ENCODE measurements at places on chromosomes 13 and 19.

- no peak for DNase-seq
These were observed 5.4 kb downstream of the TM9SF2 start for GRCh38 chr13:99506634-99507033.

DNA sequence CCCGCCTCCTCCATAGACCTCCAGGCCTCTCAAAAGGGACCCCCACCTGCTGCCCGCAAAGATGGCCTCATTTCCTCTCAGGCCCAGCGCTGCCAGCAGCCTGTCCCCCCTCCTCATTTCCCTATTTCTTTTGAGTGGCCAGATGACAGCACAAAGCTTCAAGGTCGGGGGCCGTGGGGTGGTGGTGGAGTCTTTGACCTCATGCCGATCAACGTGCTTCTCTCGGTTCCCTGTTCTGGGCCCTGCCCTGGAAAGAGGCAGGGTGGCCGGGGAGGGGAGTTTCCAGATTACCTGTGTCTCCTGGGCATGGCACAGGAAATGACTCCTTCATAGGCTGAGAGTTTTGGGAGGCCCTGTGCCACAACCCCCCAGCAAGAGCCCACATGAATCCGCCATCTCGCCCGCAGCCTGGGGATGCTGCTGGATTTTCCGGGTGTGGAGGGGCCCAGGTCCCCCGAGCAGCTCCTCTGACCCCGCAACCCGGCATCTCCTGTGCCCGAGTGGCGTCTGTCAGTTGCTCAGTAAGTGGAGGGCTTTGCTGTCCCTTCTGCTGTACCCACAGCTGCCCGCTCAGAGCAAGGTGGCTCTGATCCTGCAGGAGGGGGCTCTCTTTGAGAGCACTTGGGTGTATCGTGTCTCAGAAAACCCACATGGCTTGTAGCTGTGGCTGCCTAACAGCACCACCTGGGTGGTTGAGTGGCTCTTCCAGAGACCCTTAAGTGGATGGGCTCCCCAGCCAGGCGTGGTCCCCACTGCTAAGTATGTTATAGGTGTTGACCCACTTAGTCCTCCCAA lies 139.4 kb downstream of the SIPA1L3 start:
- DNase-seq = no peak

DNA sequence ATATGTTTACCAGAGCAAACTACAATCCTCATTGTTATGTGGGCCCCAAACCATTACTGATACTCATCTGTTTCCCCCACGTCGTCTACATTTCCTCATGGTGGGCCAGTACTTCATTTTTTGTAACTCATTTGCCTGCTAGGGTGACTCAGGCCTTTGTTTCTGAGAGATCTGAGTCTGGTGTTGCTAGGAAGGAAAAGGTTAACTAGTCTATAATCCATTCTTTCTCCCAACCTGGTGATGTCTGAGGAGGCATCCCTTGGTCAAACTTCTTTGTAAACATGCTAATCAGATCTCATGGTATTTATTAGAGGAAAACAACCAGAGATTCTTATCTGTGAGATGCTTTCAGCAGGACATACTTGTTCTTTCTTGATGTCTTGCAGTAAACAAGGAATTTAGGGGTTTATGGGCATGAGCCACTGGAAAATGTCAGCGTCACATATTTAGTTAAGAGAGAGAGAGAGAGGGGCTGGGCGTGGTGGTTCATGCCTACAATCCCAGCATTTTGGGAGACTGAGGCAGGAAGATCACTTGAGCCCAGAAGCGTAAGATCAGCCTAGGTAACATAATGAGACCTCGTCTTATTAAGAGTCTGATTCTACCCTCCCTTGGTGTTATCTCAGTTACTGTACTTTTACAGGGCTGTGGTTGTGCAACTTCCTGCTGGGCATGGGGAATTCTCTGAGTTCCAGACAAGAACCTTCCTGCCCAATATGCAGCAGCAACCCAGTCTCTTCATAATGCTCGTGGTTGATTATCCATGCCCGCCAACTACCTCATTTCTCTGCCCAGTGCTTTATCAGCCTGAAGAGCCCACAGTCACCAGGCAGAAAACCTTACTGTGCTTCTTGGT lies 9.7 kb upstream of the DPRX start:
- no peak for DNase-seq

- no peak for DNase-seq
These were observed 369.7 kb downstream of the COG6 start for GRCh38 chr13:40024967-40025714.

GRCh38 chr13:26867451-26868091 lies 107.0 kb upstream of the GPR12 start:
- DNase-seq = no peak

DNA sequence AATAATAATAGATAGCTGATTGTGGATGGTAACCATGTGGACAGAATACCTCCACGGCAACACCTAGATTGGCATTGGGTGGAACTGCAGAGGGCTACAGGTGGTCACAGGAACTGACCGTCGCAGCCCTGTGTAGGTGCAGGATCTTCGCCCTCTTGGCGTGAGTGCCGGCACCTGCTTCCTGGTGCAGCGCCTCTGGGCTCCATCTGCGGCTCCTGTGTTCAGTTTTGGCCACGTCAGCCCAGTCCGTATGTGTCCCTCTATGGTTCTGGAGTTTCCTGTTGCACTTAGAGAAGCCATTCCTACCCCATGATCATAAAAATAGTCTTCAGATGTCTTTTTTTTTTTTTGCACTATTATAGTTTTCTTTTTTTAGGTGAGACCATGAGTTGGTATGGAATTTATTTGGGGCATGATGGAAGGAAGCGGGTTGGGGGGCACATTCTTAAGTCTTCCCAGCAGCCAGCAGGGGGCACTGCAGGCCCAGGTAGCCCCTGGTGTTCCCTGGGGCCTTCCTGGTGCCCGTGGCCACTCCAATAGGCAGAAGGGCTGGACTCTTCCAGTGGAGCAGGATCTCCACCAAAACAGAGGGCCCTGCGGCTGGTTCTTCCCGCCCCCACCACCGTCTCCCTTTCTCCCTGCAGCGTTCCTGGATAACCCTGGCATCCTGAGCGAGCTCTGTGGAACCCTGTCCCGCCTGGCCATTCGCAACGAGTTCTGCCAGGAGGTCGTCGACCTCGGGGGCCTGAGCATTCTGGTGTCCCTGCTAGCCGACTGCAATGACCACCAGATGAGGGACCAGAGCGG lies 10.1 kb upstream of the SLC25A42 start:
- DNase-seq = peak; percentile 29

DNA sequence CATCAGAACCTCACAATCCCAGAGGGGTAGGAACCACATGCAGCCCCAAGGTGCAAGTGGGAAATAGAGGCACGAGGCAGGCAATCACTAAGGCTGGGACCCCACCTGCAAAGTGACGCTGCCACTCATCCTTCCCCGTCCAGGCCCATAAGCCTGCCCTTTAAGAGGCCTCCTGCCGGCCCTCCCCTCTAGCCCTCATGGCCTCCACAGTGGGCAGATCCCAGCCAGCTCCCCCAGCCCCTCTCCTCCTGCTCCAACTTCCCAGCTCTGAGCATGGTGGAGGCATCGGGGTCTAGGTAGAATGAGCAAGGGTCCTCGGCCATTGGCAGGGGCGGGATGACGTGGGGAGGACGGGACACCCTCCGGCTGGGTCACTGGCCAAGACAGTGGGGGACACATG lies 2.7 kb downstream of the ZSCAN18 start:
- DNase-seq = no peak

DNA sequence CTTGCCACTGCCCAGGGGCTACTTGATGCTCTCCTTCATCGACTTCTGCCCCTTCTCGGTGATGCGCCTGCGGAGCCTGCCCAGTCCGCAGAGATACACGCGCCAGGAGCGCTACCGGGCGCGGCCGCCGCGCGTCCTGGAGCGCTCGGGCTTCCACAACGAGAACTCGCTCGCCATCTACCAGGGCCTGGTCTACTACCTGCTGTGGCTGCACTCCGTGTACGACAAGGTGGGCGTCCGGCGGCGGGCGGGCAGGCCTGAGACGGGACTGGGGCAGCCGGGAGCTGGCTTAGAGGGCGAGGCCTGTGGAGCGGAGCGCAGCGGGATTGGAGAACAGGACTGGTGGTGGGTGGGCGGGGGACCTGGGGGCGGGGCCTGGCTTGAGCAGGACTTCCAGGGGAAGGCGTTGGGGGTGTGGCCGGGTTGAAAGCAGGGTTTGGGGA lies 12.7 kb upstream of the PSMD8 start:
- peak; percentile 36 for DNase-seq

DNA sequence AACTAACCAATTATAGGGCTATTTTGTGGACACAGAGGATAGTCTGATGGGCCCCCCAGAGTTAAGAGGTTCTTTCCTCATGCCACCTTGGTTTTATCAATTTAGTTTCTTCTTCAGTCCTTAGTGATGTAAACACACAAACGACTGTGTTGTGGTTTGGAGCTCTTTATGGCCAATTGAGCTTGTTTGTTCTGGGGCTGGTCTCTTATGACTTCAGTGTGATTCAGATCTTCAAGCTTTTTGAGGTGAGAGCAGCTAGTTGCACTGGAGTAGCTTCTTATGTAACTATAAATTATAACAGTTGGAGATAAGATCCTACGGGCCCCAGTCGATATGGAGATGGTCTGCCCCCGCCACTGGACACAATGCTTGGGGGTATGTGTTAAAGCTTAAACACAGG lies 22.0 kb upstream of the GJB6 start:
- DNase-seq = no peak

DNA sequence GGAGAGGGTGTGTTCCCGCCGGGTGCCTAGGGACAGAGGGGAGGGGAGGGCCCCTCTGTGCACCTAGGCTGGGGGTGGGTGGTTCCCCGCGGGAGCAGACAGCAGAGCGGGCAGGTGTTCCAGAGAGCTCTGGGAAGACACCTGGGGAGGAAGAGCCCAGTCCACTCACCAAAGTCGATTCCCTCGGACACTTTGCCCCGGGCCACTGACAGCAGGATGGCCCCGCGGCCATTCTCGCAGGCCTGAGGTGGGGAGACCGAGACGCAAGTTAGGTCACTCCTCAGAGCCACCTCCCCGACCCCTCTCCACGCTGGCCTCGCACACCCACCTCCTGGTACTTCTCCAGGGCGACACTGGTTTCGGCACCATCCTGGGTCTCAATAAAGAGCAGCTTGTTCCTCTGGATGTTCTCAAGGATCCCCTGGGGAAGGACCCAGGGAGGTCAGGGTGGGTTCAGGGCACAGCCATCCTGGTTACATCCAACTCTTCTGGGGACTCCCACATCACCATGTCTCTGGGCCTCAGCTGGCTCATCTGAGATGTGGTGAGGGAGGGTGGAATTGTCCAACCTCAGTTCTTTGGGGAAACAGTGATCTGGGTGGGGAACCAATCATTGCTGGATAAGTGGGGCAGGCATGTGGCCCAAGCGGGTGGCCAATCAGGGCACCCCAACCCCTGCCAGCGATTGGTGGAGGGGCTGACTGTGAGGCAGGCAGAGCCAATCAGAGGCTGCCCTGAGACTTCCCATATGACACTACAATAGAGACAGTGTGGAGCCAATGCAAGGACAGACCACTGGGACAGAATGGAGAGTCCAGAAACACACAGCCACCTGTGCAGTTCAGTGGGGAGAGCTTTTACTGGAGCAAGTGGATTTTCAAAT lies 12.6 kb downstream of the KLC3 start:
- DNase-seq = no peak

GRCh38 chr19:2798733-2799132 lies 13.4 kb downstream of the THOP1 start:
- no peak for DNase-seq

DNA sequence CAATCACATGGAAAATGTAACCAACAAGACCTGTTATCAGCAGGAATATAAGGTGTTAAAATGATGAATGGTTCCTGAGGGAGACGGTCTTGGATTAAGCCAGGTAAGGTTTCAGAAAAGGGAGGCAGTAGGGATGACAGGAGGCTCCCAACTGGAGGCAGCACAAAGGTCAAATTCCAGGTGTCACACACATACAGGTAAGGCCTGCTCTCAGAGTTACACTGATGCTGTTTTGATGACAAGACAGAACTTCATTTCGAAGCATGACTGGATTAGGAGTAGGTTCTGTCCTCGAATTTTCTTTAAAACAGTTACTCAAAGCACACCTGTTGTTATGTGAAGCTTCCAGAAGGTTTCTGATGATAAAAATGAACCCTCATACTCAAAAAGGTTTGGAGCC lies 7.4 kb downstream of the MED26 start:
- no peak for DNase-seq

- DNase-seq = no peak
These were observed 158.7 kb downstream of the SLC7A1 start for GRCh38 chr13:29436721-29437280.

- DNase-seq = no peak
These were observed 452.6 kb downstream of the ZNF536 start for GRCh38 chr19:30824809-30825208.

DNA sequence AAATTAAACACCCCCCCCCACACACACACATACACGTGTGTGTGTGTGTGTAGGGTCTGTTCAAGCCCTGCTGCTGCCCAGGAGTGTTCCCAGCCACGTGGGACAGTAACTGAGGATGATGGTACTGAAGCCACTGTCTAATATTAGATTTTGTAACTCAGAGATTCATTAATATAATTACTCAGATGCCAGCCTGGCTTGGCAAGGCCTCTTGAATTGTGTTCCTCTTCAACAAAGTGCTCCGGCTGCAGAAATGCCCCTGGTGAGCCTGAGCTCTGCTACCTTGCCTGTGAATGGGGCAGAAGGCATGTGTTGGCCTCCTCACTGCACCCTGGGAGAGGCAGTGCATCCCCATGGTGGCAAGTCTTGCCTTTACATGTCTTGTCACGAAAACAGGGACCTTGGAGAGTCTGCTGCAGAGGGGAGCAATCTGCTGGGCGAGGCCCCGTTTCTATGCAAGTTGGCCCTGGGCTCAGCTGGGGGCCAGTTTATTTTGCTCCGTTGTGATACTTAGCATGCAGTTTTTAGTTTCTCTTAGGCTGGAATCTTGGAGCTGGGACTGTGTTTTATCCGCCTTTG lies 44.0 kb downstream of the NFIX start:
- DNase-seq = no peak

DNA sequence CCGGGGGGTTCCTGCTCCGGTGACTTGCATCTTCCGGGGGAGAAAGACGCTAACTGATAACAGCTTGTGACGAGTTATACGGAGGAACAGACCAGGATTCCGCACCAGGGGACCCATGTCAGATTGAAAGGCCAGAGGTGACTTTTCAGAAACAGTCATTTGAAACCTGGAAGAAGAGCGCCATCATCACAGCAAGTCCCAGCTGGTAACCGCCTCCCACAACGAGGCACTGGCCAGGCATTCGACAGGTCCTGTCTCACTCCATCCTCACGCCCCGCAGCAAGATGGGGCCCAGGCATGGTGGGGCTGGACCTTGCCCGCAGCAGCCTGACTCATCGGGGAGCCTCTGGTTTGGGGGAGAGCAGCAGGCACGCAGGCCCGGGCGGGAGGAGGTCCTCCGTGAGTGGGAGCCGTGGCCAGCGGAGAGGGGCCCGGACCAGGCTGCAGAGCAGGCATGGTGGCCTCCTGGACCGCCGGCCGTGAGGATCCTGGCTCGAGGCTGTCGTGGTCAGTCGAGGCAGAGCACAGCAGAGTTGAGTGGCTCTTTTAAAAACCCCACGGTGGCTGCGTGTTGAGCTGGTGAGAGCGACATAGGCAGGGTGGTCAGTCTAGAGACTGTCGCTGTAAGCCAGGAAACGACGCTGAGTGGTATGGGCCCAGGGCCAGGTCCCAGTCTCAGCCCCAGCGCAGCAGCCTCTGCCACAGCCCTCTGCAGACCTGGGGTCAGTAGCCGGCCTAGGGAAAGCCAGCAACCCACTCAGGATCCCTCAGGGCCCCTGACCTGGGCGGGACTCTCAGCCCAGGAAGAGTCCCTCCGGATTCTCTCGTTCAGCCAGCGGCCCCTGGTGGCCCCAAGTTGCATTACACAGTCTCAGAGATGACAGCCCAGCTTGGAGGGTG lies 94.9 kb upstream of the MCF2L start:
- peak; percentile 33 for DNase-seq

Data from stimulated activated CD8-positive, alpha-beta memory T cell treated with anti-CD3 and anti-CD28 coated beads, Interleukin-2, amount 100 ng/mL, for 1 hour (primary cell).